HAP-1 (cell line): ENCODE measurements at places on chromosomes 3 and 15.

- no peak for DNase-seq
These were observed 6.0 kb downstream of the GATM start for GRCh38 chr15:45372041-45372995.

DNA sequence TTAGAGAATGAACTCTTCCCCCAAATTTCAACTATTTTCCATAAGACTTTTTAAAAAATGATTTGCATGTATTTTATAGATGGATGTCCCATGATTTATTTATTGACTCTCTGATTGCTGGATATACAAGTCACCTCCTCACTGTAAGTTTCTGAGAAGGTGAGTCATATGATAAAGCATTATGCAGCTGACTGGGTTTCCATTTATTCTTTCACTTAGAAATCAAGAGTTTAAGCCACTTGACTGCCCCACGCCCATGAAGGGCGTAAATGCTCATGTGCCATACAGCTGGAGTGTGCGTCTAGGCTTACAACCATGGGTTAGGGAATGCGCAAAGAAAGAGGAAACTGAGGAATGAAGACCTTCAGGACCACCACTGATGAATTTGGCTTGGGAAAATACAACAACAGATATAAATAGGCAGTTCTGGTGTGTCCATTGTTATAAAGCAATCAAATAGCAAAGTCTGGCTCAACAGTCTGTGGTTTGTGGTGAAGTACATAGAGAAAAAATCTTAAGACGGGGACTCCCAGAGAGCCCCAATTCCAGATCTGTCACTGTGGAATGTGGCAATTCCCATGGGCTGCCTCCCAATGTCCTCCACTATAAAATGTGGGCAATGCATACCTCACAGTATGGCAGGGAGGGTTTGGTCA is 20.3 kb downstream of the SLCO2A1 start:
- no peak for DNase-seq

- no peak for DNase-seq
These were observed 11.8 kb upstream of the PLA2G4E start for GRCh38 chr15:42032376-42033213.

DNA sequence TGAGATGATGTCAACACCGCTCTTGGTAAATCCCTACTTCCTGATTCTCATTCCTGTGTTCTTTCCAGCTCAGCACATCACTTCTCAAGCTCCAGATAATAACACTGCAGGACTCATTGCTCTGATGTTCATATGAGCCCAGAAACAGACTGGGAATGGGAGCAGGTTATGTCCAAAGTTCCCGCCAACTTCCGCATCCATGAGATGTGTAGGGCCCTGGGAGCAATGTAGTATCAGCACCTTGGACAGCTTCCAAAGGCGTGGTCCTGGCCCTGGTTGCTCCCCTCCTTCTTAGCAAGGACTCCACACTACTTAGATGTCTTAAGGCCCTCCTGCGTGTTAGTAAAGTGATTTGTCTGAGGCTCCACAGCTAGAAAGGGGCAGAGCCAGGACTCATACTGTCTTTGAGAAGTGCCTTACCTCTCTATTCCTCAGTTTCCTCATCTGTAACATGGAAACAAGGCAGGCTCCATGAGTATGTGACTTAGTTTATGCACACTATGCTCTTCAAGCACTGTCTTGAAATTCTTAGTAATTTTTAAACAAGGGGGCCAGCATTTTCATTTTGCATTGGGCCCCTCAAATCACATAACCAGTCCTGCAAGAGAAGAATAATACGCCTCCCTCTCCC is 27.9 kb upstream of the SLC6A1 start:
- peak; percentile 57 for DNase-seq

DNA sequence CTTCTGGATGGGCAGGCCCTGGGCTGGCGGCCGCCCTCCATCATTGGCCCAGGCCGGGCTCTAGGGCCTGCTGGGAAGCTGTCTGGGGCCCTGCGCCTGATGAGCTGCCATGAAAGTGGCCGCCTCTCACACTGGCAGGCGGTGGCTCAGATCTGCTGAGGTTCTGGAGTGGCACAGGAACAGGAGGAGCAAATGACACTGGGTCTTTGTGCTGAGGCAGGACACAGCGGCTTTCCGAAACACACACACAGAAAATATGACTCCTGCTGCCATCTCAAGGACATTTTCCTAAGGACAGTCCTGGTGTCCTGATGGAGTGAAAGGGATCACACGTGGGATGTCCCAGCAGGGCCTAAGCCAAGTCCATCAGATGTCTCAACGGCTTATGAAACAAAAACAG is 103.5 kb downstream of the NUP210 start:
- no peak for DNase-seq

GRCh38 chr3:59235634-59236012 is 185.8 kb upstream of the CFAP20DC start:
- no peak for DNase-seq

DNA sequence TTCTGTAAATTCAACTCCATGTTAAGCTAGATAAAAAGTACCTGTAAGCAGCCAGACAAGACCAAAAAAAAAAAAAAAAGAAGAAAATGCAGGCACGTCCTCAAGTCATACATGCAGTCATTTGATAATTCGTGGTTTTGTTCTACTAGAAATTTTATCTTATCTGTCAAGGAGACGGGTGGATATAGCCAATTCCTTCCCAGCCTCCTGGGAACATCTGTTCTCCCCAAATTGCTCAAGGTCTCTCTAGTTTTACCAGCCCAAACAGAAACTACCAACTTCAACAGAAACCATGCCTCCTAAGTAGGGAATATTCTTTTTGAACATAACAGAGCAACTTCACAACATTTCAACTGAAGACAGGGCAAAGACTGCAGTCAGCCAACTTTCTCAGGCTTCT is 19.5 kb downstream of the RYK start:
- DNase-seq, result no peak

DNA sequence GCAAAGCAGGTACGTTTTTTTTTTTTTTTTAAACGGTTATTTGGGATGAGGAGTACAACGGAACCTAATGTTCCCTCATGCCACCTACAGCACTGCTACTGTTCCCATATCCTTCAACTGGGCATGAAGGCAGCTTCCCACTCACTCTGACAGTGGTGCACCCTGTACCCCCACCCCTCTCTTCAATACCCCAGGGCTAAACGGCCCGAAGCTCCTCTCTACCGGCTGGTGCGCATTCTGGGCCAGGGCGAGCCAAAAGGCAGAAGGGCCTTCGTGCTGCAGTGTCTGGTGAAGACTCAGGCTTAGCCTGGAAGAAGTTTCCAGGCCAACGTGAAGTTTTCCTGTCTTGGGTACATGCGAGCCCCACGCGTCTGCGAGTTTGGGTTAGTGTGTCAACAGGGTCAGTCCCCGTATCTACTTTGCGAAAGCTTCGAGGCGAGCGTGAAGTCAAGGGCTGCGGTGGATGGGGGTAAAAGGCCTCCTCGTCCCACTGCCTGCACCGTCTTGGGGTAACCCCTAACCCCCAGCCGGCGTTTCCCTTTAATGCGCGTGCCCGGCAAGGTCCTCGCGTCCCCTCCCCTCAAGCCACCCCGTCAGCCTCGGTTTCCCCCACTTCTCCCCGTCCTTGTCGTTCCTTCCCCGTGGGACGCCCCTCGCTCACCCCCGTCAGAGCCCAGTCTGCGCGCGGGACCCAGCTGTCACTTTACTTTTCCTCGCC is 765 bp upstream of the UBE2E2 start:
- DNase-seq, result no peak

GRCh38 chr3:25097023-25097422 is 331.0 kb upstream of the RARB start:
- DNase-seq, result no peak

- peak; percentile 31 for DNase-seq
These were observed 96.5 kb upstream of the MYO5C start for GRCh38 chr15:52392008-52392687.

GRCh38 chr15:82114660-82115059 is 68.8 kb upstream of the MEX3B start:
- no peak for DNase-seq

GRCh38 chr3:16523778-16524177 is 10.3 kb upstream of the RFTN1 start:
- no peak for DNase-seq

- peak; percentile 55 for DNase-seq
These were observed 19.2 kb downstream of the CDIN1 start for GRCh38 chr15:36598529-36599177.

- DNase-seq, result no peak
These were observed 99.9 kb upstream of the TP63 start for GRCh38 chr3:189531271-189531670.

DNA sequence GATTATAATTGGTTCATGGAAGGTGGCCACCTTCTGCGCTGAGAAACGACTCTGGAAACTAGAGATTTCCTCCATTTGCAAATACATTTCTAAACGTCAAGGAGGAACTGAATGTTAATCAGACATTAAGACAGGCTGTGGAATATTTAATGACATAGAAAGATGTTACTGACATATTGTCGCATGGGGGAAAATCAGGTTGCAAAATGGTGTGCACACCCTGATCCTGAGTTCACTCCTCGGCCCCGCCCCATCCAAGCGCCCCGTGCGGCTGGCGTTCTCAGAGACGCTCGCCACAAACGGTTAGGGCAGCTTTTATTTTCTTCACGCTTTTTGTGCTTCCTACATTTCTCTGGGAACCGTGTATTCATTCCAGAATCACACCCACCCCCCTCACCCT is 10.7 kb downstream of the H1-8 start:
- no peak for DNase-seq

DNA sequence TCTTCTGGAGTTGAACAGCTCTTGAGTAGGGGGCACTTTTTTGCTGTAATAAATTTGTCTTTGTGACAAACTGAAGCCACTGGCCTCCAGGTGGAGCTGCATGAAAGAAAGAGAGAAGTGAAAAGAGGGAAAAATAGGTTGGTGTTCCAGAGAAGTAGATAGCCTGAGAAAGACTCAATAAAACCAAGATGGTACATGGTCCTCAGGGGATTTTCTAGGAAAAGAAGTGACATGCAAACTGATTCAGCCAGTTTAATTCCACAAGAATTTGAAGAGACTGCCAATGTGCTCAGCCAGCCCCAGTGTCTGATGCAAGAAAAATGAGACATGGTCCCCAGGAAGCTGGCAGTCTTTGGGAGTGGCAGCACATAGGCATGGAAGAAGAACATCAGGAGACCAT is 152.7 kb downstream of the CD47 start:
- peak; percentile 24 for DNase-seq

GRCh38 chr3:133991209-133991608 is 38.5 kb downstream of the SLCO2A1 start:
- DNase-seq, result no peak

GRCh38 chr15:82159922-82160321 is 102.6 kb downstream of the EFL1 start:
- no peak for DNase-seq

- DNase-seq, result no peak
These were observed 47.2 kb downstream of the CD86 start for GRCh38 chr3:122102191-122102935.

- peak; percentile 100 for DNase-seq
These were observed 76.9 kb downstream of the ETFA start for GRCh38 chr15:76234337-76234889.

DNA sequence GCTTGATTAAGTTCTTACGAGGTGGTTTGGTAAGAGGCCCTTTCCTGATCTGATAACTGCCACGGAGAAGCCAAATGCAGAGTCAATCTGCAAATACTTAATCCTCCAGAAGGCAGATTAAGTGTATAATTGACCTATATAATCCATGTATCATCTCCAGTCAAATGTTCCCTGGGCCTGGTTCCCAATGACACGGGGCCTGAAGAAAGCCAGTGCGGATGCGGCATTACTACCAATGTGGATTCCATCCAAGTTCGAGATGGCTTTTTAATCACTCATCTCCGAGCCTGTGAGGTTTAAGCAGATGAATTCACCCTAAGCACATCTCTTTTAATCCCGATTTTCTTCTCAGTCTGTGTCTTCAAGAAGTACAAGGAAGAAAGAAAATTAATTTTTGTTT is 60.0 kb upstream of the FEZF2 start:
- no peak for DNase-seq

- no peak for DNase-seq
These were observed 188.7 kb upstream of the EIF1B start for GRCh38 chr3:40120806-40121205.
